ENCODE measurements at places on chromosomes 7 and 10. TPM values are rescaled to one million over a fixed set of nuclear protein-coding genes. Genes with fewer than 3 reads are reported as not detected.

GRCh38 chr7:29130096-29130495 lies 16.2 kb downstream of the CPVL start:
- no peak for DNase-seq

DNA sequence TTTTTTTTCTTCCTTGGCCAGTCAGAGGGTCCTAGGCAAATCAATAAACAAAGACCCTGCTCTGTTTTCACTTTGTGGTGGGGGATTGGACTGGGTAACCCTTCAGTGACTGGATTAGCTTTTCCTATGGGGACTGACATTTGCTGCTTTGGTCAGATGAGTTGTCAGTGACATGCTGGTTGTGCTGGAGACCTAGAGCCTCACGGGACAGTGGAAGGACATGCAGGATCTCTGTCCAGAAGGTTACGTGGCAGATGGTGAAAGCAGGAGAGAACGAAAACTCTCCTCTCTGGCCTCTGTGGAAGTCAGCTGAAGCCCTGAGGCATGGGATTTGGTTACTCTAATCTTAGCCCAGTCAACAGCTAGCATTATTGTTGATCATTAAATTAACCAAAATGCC lies 90.0 kb upstream of the BMPER start:
- DNase-seq = no peak

CDC123 gene
- total RNA-seq = 134 TPM

DNA sequence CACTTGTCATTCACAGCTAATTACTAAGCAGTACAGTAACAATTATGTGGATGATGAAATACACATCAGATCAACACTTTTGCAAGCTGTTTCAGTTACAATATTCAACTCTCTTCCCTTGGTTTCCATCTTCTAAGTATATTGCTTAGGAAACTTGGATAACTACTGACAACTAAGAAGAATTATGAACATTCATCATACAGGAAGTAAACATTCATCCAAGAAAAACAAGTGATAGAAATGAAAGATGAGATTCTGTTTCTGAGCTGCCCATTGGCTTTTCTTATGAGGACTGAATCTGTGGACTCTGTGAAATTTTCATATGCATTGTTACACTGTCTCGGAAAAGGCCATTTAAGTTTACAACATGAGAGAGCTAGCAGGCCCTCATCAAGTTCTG lies 240.2 kb downstream of the PRKG1 start:
- DNase-seq = no peak

GRCh38 chr7:156034397-156034796 lies 222.1 kb upstream of the SHH start:
- DNase-seq = no peak

CPXM2 gene
- total RNA-seq = not detected

DNA sequence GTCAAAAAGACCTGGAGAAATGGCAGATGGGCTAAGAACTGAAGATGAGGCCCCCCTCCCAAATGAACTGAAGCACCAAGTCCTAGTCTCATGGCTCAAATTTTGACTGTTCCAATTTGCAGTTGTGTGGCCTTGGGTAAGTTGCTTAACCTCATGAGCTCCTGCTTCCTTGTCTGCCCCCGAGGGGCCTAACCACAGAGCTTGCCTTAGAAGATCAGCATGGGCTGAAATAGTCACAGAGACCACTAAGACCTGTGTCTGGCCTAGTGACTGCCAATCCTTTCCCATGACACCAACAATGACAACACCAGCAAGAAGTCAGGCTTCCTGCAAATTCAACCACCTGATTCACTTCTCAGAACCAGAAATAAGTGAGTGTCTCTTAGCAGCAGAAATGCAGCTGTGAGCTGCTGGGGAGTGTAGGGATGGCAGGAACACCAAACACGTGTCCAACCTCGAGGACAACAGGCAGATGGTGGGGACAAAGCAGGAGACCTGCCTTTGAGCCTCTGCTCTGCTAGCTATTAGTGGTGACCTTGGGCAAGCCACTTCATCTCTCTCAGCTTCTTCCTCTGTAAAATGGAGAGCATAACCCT lies 23.7 kb downstream of the CRHR2 start:
- no peak for DNase-seq

LIPN gene
- not detected for total RNA-seq

DNA sequence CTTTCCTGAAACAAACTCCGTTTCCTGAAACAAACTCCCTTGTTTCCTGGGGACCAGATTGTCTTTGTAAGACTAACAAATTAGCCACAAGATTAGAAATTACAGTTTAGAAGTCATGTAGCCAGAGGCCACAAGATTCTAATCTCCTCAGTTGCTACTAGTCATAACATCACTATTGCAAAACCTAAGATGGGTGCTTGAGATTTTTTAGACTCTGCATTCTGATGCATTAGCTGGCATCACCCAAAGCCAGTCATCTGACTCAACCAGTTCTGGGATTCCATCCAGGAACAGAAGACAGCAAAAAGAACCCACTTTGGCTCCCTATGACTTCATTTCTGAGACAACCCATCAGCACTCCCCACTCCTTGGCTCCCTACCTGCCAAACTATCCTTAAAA lies 367.9 kb upstream of the MBL2 start:
- DNase-seq = no peak

GRCh38 chr10:2414039-2414438 lies 653.3 kb upstream of the PFKP start:
- no peak for DNase-seq

DNA sequence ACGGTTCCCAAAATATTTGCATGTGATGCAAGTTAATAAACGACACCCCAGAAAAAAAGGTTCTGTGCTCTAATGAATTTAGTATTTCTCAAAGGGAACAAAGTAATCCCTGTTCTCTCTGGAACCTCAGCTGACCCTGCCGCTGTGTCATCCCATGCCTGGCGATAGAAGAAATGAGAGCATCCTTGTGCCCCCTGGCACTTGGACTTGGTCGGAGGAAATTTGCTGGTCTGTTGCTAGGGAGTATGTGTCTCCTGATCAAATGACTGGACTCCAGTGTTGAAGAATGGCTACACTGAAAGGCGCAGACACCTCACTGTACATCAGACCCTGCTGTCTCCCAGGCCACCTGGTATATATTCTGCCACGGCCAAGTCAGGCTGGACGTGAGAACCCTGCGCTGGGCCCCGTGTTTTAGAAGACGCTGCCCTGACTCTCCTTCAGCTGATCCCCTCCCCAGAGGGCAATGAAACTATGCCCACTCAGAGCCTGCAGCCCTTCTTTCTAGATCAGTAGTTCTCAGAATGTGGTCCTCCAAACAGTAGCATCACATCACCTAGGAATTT lies 67.2 kb downstream of the THNSL1 start:
- DNase-seq = no peak

DNA sequence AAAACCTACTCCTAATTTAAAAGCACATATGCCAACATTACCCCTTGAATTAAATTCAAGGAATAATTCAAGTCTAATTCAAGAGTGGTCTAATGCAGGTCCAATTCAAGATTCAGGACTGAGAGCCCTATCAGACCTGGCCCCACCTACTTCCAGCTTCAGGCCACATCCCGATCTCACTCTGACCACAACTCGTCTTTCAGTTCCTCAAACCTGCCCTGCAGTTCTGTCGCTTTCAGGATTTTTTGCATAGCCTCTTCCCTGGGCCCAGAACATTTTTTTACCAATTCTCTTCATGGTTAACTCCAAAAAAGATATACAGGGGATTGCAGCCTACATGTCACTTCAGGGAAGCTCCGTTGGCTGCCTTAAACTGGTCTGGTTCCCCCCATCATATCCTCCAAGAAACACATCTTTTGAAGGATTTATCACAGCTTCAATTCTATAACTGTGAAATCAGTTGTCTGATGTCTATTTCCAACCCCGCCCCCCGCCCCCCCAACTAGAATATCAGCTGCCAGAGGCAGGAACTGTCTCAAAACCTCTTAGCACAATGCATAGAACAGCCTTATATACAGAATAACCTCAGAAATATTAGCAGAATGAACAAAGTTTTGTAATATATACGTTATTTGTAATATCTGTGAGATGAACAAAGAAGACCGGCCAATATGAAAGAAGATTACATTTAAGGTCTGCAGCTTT lies 20.8 kb downstream of the CCDC6 start:
- DNase-seq = peak; percentile 44

UCN3 gene
- total RNA-seq = not detected

DNA sequence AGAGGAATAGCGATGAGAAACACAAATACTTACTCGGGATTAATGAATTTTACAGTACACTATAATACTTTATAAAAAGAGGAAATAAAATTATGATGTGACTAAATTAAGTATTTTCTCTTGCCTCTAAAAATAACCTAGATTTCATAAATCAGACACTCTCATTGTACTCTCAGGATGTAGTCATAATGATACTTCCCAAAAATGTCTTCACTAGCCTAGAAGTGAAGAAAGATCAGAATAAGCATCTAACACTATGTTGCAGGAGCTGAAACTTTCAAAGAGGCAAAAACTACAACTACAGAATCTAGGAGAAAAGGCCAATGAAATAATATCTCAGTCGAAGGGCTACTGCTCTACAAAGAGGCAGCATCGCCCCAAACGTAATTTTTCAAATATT lies 49.4 kb downstream of the DNAJC1 start:
- DNase-seq = no peak

- peak; percentile 27 for DNase-seq
Observed at GRCh38 chr7:116499168-116500077, at the start of gene CAV2. CAV2 (plus strand) TSS chr7:116499738; CDS start chr7:116499782, 44 bp downstream.

DNA sequence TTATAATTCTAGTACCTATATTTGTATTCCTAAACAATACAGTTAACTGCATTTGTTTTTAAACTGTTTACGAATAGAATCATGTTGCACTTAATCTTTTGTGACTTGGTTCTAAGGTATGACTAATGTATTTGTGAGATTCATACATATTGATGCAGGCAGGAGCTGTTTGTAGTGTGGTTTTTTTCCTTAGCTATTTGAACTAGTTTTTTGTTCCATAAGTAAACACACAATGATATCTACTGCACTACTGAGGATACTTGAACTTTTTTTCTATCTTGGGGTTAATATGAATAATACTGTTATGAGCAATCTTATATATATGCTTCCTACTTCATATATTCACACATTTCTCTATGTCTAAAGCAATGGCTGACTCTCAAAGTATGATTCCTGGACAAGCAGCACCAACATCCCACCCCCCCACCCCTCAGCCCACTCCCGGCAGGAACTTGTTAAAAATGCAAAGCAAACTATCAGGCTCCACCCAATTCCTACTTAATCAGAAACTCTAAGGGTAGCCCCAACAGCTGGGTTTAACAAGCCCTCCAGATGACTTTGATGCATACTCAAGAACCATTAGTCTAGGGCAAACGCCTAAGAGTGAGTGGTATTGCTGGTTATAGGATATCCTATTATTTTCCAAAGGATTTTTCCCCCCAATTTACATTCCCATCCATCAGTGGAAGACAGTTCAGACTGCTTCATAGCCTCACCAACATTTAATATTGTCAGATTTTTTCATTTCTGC lies 25.8 kb downstream of the BRAF start:
- DNase-seq = no peak

- DNase-seq = no peak
Observed at GRCh38 chr7:98982686-98983085, 104.4 kb downstream of the TRRAP start.

DNA sequence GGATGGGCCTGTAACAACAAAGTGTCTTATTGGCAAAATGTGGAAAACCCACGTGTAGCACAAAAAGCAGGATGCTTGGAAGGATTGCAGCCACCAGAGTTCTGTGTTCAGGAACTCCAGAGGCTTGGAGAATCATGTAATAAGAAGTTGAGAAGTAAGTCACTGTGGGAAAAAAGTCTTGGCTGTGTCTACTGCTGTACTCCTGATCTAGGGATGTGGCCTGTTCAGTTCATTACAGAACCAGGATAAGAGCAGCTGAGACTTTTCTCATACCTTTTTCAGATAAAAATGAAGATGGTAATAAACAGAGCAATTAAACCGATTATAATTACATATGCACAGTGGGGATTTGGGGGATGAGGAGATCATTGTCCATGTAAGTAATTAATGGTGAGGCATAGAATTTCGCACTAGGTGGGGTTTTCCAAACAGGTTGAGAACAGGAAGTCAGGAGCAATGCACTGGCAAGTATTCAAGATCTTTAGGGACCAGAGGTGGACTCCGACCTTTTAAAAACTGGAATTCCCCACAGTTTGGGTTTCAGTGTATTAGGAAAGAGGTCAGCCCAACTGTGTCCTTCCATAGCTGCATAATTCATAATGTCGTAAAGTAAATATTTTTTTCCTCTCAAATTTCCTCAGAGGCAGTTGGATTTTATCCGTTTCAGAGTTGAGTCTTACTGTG lies 281.7 kb downstream of the FRMD4A start:
- no peak for DNase-seq

- no peak for DNase-seq
Observed at GRCh38 chr7:63114371-63114985, 884.2 kb upstream of the ZNF722 start.

GRCh38 chr7:135536150-135536549 lies 21.6 kb upstream of the NUP205 start:
- DNase-seq = no peak

DNA sequence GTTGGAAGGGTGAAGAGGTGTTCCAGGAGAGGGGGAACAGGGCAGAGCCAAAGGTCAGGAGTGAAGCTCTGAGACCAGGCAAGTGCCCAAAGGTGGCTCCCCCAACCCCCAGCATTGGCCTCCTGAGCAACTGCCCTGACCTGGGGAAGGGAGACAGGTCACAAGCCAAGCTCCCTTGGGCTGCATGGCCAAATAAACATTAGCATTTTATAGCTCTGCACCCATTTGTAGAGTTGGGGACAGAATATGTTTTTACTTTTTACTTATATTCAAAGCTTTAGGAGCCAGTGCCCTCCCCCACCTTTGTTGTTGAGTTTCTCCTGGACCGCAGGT lies 4.0 kb downstream of the UNC5B start:
- no peak for DNase-seq

DNA sequence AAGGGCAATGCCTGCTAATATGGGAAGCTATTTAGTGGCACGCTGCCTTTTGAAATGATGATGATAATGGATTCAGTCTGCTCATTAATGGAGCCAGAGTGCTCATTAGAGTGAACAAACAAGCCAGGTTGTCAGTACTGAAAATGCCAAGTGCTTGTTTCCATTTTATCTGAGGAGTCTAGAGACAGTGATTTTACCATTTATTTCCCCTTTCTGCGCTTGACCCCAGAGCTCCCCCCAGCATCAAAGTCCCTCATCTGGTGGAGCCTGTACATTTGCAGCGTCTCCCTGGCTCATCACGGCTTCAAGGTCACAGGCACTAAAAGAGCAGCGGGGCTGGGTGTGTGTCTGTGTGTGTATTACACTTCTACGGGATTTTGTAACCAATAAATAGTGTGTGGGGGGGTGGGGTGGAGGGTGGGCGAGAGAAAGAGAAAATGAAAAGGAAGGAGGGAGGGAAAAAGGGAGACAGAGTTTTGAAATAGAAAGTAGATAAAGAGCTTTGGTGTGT lies 553.8 kb downstream of the TFEC start:
- DNase-seq = no peak

EVX1 gene
- total RNA-seq = not detected

- DNase-seq = no peak
Observed at GRCh38 chr10:98080494-98080893, 50.1 kb upstream of the CRTAC1 start.
